Spleen (tissue), 13 donors: ENCODE measurements at places on chromosomes 13 and 19.

- DNase-seq: no peak
Measured at GRCh38 chr19:54551293-54551692, 22.3 kb upstream of the LILRA2 start.

DNA sequence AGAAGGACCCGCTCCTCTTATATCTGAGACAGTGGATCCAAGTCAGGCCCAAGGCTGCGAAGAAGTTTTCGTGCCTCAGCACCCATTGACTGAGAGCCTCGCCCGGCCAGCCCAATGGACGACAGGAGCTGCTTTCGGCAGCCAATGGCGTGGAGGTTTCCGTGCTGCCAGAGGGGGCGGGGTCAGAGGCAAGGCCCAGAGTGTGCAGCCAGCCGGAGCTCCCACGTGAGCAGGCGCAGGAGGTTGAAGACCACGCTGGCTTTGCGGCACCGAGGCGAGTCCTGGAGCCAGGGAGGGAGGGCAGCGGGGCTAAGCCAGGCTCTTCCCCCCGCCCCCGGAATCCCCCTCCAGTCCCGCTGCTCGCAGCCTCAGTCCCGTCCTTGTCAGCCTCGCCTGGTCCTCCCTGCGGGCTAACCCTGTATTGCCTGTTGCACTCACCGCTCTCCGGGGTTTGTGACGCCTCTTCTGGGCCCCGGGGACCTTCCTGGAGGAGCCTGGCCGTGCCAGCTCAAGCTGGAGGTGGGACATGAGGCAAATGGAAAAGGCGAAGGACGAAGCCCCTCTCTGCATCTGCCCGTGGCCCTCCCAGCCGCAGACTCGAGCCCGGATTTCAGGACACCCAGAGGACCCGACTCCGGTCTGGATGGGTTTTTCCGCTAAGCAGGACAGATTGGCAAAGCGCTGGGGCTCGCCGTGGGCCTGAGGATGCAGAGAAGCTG lies 1.5 kb downstream of the IFNL4 start:
- peak; percentile 75 for DNase-seq

GRCh38 chr19:6227936-6228325 lies 51.8 kb downstream of the MLLT1 start:
- peak; percentile 67 for DNase-seq

DNA sequence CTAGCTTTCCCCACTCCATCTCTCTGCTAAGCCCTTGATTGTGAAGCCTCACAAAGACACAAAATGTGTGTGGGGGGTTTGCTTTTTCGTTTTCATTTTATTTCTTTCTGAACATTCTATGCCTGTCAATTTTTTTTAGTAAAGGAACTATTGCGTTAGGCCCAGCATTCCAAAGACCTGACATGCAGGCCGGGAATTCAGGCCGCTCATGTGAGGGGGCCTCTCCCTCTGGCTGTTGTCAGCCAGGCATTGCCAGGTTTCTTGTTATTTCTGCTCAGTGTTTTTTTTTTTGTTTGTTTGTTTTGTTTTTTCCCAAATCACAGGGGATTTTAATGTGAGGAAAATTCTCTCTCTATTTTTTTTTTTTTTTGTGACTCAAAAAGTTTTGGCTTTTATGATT lies 10.3 kb upstream of the MEDAG start:
- DNase-seq: no peak
